Stimulated activated CD4-positive, alpha-beta T cell treated with anti-CD3 and anti-CD28 coated beads, TNF-alpha, amount 100 ng/mL, for 24 hours (primary cell): ENCODE measurements at places on chromosomes 5 and 9.
A peak's percentile ranks its signal among the peaks of the same experiment; 100 is the strongest.

DNA sequence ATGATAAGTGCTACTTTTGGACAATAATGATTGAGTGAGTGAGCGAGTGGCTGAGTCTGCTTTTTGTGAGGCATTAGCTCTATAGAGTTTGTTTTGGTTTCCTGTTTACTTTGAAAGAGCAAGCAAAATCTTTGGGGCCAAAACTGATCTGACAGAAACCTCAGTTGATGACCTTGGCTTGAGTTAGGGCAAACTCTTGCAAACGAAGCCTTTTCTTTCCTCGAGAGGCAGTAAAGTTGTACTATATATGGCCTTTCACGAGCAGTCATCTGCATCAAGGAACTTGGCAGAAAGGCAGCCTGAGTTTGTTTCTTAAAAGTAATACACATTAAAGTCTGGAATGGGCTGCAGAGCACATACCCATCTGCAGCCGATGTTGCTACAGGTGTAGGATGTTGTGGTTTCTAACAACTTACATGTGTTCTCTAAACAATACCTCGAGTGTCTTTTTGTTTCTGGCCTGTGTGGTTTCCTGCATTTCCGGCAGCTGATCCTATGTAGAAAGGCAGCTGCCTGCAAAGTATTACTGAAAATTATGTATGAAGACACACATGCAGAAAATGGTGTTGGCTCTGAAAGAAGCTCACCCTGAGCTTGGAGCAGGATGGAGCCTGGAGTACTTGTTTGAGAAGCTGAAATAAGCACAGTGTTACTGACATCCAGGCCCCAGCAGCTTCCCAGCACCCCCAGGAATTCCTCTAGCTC lies 60.8 kb downstream of the FOXD1 start:
- peak; percentile 13 for DNase-seq

DNA sequence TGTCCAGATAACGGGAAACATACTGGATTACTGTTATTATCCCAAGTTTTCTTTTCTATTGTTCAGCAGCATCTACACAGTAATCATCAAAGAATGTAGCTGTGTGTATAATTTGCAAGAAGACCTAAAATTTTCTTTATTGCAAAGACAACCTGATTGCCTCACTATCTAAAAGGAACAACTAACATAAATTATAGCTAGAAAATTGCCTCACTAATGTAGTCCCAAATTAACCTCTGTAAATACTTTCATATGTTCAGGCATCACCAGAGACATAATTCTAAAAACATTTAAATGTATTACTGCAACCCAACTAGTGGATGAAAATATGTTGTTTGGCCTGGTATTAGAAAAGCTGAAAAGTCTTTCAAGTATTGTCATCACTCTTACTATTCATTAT lies 275.4 kb downstream of the CDH12 start:
- no peak for DNase-seq

- no peak for DNase-seq
These were observed 20.4 kb downstream of the NSA2 start for GRCh38 chr5:74787424-74787823.

DNA sequence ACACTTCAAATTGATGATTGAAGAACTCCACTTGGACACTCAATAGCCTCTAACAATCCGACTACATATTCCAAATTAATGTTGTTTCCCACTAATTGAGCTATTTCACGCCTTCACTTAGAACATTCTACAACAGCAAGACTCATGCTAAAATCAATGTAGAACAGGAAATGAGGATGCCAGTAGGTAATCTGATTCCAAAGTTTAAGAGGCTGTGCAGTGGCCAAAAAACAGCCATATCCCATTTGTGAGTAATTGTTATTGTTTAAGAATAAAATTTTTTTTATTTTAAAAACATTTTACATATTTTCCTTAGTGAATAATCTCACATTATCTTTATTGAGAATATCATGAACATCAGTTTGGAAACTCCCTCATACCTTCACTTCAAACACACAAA lies 35.7 kb upstream of the GHR start:
- no peak for DNase-seq

- DNase-seq, result no peak
These were observed 311.5 kb downstream of the EFNA5 start for GRCh38 chr5:107359033-107359915.

DNA sequence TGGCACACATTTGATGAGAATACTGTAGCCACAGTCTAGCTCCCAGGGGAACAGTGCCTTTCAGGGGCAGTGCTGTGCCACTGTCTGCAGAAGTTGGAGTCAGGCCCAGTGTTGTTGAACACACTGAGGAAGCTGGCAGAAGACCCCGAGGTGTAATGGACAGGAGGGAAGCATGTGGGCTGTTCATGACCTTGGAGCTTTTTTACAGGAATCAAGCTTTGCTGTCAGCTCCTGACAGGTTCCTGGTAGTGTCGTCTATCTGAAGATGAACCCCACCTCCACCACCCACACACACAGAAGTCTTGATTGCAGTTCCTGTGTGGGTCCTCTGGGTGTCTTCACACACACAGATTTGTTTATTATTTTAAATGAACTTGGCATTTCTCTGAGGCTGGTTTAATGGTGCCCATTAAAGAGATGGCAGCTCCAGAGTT lies 40.3 kb upstream of the TNFAIP8 start:
- no peak for DNase-seq

DNA sequence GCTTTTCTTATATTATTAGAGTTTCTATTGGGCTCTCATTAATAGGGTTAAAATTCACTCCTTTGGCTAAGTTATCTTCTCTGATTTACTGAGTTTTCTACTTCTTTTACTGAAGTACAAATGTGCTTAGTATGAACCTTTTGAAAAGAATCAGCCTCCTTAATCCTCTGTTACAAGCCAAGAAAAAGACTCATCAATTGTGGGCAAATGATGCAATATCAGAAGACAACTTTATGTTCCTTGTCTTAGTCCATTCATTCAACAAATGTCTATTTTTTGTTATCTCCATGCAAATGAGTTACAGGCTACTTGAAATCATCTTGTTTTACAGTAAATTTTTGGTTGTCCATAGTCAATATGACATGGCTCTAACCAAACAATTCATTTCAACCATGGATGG lies 40.3 kb downstream of the SNCAIP start:
- no peak for DNase-seq

DNA sequence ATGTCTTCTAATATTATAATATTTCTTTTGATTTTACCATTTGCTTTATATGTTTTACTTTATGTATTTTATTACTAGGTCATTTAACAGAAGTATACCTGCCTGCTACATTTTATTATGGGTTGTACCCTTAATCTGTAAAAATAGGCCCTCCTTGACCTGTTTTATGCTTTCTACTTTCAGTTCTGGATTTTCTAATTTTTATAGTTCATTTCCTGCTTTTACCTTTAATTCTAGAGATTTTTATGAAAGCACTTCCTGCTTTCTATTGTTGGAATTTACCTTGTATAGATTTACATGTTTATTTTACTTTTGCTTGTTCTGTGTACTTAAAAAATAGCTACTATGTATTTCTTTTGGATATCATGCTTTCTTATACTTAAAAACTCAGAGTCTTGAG lies 20.6 kb downstream of the ZNF618 start:
- no peak for DNase-seq

GRCh38 chr5:175534070-175534932 lies 55.9 kb downstream of the SFXN1 start:
- peak; percentile 68 for DNase-seq

- no peak for DNase-seq
These were observed 107.0 kb downstream of the CDH6 start for GRCh38 chr5:31300501-31300900.

DNA sequence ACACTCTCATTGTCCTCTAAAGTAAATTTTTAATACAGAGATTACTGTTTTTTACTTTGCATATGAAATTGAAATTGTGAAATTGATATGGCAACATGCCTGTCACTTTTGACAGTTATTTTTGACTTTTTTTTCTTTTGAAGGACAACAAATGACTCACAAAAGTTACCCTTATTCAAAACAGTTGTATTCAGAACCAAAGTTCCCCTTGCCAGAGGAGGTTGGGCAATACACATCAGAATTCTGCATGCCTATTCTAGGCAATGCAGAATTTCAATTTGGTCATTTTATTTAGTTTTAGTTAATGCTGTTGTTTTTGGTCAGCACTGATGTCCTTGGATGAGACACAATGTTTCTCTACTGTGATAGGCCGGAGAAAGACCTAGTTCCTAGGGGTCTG lies 299.1 kb upstream of the PRR16 start:
- DNase-seq, result no peak

DNA sequence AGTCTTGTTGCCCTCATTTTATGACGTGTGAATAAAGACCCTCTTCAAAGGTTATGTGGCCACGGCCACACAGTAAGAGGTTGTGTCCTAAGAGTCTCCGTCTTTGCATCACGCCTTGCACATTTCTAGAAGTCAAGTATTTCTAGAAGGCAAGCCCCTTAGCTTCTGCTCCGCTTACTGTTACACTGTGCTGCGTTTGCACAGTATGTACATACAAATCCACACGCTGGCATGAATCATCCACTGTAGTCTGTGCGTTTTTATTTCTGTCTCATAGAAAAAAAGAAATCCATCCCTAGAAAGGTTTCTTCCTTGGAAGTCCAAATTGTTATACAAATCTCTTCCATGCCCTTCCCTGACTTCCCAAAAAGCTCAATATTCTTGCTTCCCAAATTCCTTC lies 21.4 kb upstream of the ICE1 start:
- no peak for DNase-seq

- DNase-seq, result no peak
These were observed 282.2 kb downstream of the MAN2A1 start for GRCh38 chr5:109971968-109972367.

GRCh38 chr5:141608557-141608956 lies 10.2 kb downstream of the DIAPH1 start:
- DNase-seq, result no peak

- DNase-seq, result no peak
These were observed 41.3 kb upstream of the S1PR3 start for GRCh38 chr9:88949961-88950340.

DNA sequence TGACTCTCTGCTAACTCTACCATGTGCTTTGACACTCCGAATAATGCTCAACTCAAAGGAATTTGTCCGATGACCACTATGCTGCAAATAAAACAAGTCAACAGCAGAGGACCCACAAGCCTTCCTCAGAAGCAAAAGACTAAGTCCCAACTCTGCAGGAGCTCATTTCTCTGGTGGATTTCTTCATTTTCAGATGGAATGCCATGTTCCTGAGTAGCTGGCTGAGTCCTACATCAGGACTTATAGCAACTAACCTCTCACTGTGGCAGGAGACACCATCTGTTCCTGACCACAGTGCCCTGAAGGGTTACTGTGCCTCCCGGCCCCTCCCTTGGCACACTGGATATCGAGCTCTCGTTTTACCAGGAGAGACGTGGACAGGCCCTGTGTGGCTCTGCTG lies 20.8 kb downstream of the LHFPL2 start:
- DNase-seq, result no peak

- DNase-seq, result no peak
These were observed 111.4 kb downstream of the FANCC start for GRCh38 chr9:95206143-95206542.

GRCh38 chr5:9474219-9475002 lies 71.5 kb downstream of the SEMA5A start:
- DNase-seq, result no peak

- no peak for DNase-seq
These were observed 2.5 kb downstream of the PCAT7 start for GRCh38 chr9:94557376-94557775.

GRCh38 chr9:10661994-10662393 lies 49.2 kb upstream of the PTPRD start:
- DNase-seq, result no peak

- DNase-seq, result peak; percentile 64
These were observed 1.3 kb downstream of the ECPAS start for GRCh38 chr9:111482694-111483438.

DNA sequence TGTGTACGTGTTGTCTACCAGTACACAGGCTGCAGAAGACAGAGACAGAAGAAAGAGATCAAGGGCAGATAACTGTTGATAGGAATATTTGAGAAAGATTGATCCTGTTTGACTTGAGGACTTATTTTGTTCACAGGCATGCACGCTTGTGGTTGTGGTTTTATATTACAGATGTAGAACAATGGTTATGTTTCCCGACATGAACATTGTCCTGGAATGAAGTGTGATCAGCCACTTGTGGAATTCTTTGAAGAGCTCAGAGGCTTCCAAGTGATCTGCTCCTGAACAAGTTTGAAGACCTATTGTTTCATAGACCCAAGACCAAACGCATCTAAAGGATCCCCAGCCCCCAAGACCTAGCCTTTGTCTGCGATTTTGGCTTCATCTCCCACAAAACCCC lies 13.7 kb downstream of the TEX53 start:
- no peak for DNase-seq

DNA sequence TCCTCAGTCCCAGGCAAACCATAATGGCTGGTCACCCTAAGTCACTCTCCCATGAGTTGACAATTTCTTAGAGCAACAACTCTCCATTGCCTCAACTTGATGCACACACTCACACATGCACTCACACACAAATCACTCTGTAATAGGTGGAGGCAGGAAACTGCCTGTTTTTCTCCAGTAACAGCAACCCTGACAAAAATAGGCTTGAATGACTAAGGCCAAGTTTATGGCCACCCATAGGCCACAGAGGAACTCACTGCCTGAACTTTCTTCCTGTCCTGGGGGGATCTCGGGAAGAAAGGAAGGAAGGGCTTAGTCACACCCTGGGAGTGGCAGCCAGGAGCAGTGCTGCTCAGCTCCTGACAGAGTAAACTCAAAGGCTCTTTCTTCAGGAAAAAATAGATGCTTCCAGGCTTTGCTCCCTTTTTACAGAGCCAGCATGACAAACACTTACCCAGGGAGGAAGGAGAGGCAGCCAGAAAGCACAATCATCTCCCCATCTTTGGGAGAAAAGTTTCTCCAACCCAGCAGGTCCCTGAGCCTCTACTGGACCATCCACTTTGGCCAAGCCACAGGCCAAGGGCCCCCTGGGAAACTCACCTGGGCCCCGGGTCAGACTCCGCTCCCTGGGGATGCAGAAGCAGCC lies 368 bp downstream of the SH3TC2 start:
- DNase-seq, result no peak

DNA sequence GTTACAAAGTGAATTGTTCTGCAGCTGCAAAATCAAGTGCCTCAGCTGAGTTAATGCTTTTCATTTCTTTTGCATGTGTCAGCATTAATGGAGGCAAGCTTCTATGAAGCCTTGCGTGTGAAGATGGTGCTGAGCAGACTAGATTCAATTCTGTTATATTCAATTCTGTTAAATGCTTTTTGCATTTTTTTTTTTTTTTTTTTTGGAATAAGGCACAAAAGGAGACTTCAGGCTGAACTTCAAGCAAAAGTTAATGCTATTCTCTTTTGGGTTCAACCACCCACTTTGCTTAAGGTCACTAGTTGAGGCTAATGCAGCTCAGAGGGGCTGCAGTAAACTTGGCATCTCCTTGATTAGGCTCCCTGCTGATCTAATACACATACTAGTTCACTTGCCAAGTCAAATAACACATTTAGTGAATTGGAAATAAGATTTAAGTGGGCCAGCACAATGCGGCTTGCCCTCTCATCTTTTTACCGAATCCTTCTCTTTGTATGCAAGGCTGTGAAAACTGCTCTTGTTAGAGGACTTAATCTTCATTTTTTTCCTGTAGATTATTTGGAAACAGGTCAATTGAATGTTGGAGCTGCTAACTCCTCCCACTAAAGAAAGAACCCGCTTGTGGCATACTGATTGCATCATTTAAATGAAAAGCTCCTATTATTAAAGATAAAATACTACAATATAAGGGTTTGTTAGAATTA lies 1020.2 kb downstream of the NR2F1-AS1 start:
- DNase-seq, result no peak

GRCh38 chr5:176781054-176781375 lies 29.3 kb upstream of the UNC5A start:
- DNase-seq, result no peak
